Vagina (tissue), 2 donors: ENCODE measurements at places on chromosomes 5 and 9.

DNA sequence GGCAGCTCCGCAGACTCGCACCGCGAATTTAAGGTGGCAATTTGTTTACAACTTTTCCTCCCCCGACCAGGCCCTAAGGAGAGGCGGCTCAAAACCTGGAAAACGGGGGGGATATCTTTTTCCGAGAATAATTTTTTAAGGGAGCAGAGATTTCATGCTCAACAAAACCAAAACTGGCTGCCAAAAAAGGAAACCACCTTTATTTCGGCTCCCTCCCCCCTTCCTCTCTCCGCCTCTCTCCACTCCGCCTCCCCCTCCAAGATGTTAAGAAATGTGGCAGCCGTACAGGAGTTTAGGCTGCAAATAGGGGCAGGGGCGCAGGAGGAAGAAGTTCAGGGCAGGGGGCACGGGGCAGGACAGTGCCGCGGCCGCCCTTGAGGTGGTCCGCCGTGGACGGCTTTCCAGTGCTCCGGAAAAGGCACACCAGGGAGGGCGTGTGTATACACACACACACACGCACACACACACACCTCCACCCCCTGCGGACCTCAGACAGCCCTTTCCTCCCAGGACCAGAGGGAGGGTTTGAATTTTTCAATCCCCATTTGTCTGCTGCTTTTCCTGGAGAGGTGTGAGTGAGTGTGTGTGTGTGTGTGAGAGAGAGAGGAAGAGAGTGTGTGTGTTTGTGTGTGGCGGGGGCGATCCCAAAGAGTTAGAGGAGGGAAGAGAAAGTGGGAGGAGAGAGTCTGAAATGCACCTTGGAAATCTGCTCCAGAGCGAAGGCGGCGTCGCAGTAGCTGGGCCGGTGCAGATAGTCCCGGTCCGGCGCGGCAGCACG is 9.1 kb downstream of the PTCH1 start:
- no peak for DNase-seq

DNA sequence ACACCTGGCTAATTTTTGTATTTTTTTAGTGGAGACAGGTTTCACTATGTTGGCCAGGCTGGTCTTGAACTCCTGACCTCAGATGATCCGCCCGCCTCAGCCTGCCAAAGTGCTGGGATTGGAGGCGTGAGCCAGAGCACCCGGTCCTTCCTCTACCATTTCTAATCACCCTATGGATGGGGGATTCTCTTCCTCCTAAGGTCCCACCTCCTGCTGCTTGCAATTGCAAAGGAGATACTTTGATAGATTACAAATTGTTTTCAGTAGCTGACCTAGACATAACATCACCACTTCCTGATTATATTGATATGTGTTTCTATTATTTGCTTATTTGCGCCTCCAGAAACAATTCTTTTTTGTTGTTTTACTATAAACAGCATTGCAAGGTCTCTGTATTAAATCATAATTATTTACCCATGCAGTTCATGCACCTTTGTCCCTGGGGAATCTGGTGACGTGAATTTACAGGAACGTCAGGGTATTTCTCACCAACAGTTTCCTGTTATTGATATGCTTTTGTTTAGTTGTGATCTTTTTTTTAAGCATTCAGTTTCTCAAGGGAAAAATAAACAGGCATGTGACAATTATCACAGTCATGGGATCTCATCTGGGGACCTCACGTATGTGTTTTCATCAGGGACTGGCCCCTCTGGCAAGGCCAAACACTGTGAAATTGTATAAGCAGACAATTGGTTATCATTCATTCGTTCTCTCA is 43.2 kb downstream of the ESM1 start:
- DNase-seq = no peak

DNA sequence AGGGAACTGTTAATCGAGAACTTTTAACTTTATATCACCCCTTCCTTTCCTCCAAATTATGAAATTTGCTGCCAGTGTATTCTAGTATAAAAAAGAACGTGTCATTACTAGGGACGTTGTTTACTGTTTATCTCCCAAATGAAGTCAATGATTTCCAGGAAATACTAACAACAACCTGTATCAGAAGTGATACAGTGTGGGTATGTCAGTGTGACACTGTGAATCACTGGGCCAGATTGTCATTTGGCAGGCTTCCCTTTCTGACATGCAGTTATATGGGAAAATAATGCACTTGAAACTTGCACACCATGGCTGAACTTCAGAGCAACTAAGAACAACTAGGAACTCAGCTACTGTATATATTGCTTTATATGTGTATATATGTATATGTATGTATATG is 12.6 kb downstream of the ZNF462 start:
- no peak for DNase-seq

- DNase-seq = no peak
Observed at GRCh38 chr5:96569770-96570169, 92.4 kb upstream of the CAST start.

- DNase-seq = no peak
Observed at GRCh38 chr5:119468286-119468685, 16.0 kb downstream of the HSD17B4 start.

- DNase-seq = no peak
Observed at GRCh38 chr9:33894316-33894715, 77.4 kb downstream of the UBE2R2 start.

- DNase-seq = no peak
Observed at GRCh38 chr5:109939116-109939682, 249.5 kb downstream of the MAN2A1 start.

DNA sequence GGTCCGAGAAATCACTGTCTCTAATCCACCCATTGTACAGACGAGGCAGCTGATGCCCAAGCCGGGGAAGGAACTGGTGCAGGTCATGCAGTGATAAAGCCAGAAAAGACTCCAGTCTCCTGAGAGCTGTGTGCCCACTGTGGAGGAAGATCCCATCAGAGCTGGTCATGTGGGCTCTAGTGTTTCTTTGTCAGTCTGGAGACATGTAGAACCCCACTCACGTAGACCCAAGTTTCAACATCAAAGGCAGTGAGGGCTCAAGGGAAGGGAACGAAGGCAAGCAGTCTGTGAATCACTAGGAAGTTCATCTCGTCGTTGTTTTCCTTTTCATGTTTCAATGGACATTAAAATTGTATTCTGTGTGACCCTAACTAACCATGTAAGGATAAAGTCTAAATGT is 14.6 kb upstream of the GLIPR2 start:
- no peak for DNase-seq

GRCh38 chr5:120463991-120464626 is at the start of gene PRR16:
Gene PRR16, plus strand, starts transcription at chr5:120464300.
- no peak for DNase-seq

DNA sequence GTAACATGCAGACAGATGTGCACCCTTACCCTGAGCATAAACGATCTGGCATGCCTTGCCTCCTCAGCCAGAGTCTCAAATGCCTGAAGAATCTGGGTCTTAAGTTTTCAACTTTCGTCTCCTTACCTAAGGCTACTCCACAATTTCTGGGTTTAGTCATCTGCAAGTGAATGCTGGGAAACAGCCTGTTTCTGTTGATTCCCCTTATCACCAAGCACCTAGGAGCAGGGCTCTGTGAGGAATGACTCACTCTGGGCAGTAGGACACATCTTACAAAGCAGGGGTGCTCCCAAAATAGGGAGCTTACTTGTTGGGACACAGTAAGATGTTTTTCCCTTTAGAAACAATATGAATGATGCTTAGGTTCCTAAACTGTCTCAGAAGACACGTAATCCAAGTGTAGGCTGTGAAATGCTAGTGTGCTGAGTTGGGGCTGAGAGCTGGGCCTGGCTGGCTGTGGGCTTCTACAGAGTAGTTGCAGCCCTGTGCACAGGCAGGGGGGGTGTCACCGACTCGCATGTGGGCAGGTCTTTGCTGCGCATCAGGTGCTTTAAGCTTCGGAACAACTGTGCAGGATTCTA is 58.0 kb downstream of the DAP start:
- DNase-seq = no peak

- DNase-seq = no peak
Observed at GRCh38 chr5:72242796-72243475, 77.1 kb downstream of the MRPS27 start.

DNA sequence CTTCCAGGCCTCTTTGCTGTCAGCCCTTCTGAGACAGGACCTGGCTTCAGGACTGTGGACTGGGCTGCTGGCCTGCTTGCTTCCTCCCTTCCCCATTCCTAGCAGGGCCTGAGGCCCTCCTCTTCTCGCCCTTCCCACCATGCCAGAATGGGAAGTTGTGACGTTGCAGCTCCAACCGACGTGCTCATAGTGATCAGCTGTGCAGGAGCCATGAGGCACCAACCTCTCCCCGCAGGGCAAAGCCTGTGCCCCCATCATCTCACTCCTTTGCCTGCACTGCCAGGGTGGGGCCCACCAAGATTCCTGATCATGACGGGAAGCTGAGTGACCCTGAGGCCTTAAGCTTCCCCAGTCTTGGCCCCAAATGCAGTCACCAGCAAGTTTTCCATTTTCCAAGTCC is 45.1 kb upstream of the GARNL3 start:
- DNase-seq = no peak

DNA sequence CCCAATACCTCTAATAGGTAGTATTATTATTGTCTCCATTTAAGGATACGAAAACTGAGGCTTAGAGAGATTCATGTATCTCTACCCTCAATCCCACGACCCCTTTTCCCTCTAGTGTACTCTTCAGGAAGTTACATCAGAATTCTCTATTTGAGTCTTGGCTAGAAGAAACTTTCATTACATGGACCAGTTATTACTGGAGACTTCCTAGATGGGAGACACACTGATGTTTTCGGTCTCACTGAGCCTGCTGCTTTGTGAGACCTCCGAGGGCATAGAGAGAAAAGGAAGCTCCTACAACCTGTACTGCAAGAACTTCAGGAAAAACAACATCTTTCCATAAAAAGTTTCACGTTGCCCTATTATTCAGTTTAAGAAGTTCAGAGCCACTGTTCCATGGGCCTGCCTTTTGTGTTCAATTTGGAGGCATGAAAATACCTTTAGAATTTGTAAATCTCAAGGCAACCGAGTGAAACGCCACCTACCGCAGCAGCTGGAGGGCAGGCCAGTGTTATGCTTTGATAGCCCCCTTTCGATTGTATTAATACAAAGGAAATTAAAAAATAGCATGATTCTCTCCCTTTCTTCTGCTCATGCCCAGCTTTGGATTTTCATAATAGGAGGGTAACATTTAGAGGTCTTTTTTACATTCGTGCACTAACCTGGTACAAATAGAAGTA is 223.3 kb downstream of the EBF1 start:
- DNase-seq = no peak

DNA sequence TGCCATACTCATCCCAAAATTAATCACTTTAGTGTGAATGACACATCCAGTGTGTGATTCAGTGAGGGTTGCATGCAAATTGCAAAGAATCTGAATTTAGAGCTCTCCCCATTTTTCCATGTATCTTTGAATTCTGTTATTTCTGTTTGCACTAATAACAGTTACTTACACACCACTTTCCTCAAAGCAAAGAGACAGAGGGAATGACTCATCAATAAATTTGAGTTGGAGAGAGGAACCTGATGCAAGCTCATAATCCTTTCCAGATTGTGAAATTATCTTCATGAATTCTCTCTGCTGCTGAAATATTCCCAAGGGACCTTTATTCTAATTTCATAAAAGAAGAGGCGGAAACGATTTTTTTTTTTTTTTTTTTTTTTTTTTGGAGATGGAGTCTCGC is 204.8 kb downstream of the CDH9 start:
- no peak for DNase-seq

GRCh38 chr9:127809540-127810377 is 7.1 kb downstream of the FPGS start:
- DNase-seq = no peak

DNA sequence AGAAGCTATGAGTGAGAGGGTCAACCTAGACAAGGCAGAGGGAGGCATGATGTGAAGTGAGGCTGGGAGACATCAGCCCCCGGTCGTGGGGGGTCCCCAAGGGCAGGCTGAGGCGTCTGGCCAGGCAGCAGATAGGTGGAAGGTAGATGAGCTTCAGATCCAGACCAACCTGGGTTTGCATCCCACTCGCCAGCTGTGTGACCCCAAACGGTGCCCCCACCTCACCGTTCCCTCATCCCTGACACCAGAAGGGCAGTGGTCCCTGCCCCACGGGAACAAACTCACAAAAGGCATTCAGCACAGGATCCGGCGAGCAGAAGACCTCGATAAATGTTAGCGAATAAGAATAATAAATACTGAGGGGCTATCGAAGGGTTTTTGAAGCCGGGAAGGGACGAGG is 27.5 kb upstream of the LMX1B start:
- no peak for DNase-seq

GRCh38 chr9:8802242-8802641 is 1002.7 kb upstream of the DMAC1 start:
- no peak for DNase-seq

- no peak for DNase-seq
Observed at GRCh38 chr5:42064821-42065220, 139.7 kb downstream of the FBXO4 start.

GRCh38 chr9:129524582-129525270 is 96.2 kb downstream of the C9orf50 start:
- DNase-seq = no peak

DNA sequence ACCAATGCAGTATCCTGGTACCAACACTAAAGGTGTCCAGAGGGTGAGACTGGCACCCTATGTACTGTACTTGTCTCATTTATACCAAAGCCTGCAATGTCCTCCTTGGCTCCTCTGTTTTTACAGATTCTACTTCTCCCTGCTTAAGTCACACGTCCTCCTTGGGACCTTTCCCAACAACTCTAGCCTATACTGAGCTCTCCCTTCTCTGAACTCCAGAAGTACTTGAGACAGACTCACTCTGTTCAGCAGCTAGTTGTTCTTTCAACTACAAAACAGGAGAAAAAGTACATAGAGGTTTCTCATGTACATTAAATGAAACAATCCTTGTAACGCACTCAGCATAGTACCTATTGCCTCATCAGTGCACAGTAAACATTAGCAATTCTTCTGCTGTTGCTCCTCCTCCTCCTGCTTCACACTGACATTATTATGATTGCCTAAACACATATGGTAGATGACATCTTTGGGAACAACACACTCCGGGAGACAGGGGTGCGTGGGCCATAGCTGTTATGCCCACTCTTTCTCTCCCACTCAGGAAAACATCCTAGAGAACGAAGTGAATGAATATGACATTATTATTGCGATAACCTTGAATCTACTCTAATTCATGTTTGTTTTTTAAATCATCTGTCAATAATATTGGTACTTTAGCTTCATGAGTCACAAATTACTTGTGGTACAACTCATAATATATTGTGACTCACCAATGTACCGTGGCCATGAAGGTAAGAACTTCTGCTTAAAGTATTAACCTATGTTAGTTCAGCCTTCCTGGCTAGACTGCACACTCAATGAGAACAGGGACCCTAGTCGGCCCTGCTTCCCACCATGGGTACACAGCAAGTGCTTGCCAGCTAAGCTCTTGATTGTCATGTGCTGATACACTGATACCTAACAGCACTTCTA is 180.3 kb upstream of the ADRA1B start:
- no peak for DNase-seq

GRCh38 chr5:108521011-108521700 is 139.3 kb upstream of the FBXL17 start:
- no peak for DNase-seq

GRCh38 chr9:7622481-7622880 is 177.1 kb downstream of the DMAC1 start:
- DNase-seq = no peak

GRCh38 chr5:88667496-88668201 is 215.3 kb downstream of the MEF2C start:
- DNase-seq = no peak

- no peak for DNase-seq
Observed at GRCh38 chr9:15081021-15081753, 171.0 kb upstream of the FREM1 start.
